ENCODE measurements at places on chromosomes 3 and 15. TPM values are rescaled to one million over a fixed set of nuclear protein-coding genes. Genes with fewer than 3 reads are reported as not detected.

DNA sequence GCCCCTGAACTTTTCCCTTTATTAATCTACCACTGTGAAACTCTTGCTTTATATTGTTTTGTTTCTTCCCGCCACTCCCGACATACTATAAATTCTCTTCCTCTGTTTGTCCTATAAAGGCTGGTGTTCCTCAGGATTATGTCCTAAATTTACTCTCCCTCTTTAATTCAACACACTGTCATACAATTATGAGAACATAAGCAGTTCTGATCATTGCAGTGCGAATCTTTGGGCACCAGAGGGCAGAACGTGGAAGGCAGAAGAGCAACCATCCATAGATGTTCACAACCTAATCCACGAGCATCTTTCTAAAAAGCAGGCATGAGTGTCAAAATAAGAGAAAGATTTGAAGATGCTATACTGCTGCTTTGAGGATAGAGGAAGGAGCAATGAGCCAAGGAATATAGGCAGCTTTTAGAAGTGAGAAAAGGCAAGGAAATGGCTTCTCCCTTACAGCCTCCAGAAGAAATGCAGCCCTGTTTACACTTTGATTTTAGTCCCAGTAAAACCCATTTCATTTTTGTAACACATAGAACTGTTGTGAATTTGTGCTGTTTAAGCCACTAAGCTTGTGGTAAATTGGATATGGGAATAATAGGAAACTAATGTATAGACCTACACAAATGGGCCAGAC is 179.4 kb downstream of the GBE1 start:
- DNase-seq, result peak; percentile 24

DNA sequence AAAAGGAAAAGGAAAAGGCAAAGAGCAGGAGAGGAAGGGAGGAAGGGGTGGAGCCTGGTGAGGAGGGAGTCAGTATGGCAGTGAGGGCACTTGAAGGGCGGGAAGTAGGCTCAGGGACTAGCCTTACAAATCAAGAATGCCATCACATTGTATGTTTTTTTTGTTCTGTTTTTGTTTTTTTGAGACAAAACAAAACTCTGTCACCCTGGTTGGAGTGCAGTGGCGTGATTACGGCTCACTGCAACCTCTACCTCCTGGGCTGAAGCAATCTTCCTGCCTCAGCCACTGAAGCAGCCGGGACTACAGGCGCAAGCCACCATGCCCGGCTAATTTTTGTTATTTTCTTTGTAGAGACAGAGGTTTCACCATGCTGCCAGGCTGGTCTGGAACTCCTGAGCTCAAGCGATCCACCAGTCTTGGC is 10.5 kb upstream of the PIK3CB start:
- no peak for DNase-seq

The MESP1 gene
- not detected for polyA plus RNA-seq

- DNase-seq, result no peak
Measured at GRCh38 chr15:25643120-25643519, 204.3 kb upstream of the UBE3A start.

- no peak for DNase-seq
Measured at GRCh38 chr3:182959474-182960350, 20.6 kb downstream of the DCUN1D1 start.

The SKOR1 gene
- polyA plus RNA-seq, result 0.02 TPM

The RSRC1 gene
- polyA plus RNA-seq, result 12.6 TPM

DNA sequence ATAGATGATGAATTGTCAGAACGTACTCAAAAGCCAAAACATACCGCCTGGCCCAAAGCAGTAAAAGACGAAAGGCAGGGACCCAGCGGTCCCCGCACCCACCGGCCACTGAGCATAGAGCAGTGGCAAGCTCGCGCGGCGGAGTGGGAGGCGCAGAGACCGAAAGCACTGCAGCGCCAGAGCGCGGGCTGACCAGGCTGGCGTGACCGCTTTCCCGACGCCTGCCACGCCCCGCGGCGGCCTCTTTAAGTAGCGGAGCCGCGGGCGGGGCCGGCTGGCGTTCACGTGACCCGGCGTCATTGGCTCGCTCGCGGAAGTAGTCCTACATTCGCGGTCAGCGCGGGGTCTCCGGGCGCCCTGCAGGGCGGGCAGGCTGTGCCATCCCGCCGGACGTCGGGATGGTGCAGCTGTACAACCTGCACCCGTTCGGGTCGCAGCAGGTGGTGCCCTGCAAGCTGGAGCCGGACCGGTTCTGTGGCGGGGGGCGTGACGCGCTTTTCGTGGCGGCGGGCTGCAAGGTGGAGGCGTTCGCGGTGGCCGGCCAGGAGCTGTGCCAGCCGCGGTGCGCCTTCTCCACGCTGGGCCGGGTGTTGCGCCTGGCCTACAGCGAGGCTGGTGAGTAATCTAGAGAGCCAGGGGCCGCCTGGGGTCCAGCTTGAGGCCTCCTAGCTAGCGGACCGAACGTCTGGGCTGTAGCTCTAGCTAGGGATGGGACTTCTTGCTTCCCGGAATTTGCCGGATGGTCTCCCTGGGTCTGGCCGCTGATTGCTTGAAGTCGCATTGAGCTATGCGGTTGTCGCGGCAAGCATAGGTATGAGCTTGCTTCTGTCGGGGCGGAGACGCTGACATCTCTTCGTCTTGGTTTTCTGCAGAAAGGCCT is at the start of gene HPS3:
Gene HPS3 (plus strand): TSS at position 313 of the 880 bp plus-strand sequence. CDS start 86 bp downstream, at position 399.
- peak; percentile 89 for DNase-seq

DNA sequence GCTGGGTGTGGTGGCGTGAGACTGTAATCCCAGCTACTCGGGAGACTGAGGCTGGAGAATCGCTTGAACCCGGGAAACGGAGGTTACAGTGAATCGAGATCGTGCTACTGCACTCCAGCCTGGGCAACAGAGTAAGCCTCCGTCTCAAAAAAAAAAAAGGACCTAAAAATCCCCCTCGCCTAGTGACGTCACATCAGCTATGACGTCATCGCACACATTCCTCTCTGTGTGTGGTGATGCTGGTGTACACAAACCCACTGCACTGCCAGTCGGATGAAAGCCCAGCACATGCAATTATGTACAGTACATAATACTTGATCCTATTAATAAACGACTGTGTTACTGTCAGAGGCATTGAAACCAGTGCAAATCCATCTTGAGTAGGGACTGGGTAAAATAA is 40.2 kb upstream of the SEC61A1 start:
- DNase-seq, result no peak

GRCh38 chr3:140157161-140157560 is 222.2 kb downstream of the CLSTN2 start:
- no peak for DNase-seq

GRCh38 chr3:19348941-19349564 is 200.7 kb downstream of the KCNH8 start:
- peak; percentile 21 for DNase-seq

GRCh38 chr3:51503007-51503406 is 3.2 kb upstream of the DCAF1 start:
- no peak for DNase-seq

DNA sequence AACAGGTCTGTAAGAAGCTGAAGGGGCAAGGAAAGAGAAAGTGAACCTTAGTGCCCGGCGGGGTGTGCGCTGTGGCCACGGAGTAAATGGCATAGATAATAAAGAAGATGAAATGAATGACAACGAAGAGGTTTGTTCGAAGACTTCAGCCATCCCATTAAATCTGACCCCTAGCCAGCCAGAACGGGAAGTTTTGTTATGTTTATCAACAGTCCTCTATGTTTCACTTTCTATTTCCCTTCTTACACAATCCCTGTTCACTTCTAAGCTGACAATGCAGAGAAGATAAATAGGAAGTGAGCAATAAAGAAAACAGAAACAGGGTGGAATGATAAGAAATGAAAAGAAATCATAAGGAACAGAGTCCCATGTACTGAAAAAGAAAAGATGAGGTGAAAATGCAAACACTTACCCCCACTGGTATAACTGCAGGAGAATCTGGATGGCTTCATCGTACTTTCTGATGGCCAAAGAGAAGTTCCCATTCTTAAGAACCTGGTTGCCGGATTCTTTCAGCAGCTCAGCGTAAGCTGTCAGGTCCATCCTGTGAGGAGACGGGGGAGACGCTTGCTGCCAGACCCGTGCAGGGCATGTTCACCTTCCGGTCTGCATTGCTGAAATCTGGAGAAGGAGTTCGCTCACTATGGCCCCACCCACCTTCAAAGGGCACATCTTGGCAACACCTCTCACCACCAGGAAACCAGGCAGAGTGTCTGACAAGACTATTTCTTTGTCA is 36.8 kb downstream of the TRANK1 start:
- peak; percentile 84 for DNase-seq

DNA sequence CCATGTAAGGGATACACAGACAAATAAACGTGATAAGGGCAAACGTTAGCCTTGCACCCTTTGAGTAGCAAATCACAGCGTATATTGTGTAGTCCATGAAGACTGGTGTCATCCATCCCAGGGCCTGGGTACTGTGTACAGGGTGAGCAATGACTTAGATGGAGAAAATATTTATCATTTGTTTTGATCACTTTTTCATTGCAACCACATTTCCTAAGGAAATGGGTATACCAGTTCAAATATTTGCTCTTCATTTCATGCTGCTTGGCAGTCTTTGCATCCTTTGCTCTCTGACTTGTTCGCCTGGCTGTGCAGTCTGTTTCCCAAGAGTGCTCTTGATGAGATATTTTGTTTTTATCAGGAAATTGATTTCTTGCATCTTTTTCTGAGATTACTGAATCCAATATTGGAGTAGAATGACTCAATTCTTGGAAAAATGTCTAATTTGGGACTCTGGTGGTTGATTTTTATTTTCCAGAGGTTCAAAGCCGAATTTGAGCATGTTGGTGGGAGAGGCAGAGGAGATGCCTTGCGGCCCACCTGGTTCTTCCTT is 424.6 kb upstream of the SEMA6D start:
- DNase-seq, result no peak

The LRCH3 gene
- polyA plus RNA-seq, result 70.9 TPM

The LMAN1L gene
- polyA plus RNA-seq, result not detected

- DNase-seq, result no peak
Measured at GRCh38 chr15:71290002-71290401, 174.7 kb downstream of the THSD4 start.

GRCh38 chr3:134918441-134918840 is 123.4 kb downstream of the EPHB1 start:
- DNase-seq, result no peak

The DUOX2 gene
- polyA plus RNA-seq, result not detected

The KBTBD12 gene
- not detected for polyA plus RNA-seq

The PEAK1 gene
- 61.0 TPM for polyA plus RNA-seq

- DNase-seq, result peak; percentile 52
Measured at GRCh38 chr3:104785947-104786346, 580.8 kb upstream of the ALCAM start.

- DNase-seq, result peak; percentile 27
Measured at GRCh38 chr15:92097474-92098178, 244.1 kb downstream of the SLCO3A1 start.

The BFSP2 gene
- polyA plus RNA-seq, result not detected

GRCh38 chr3:4358273-4358672 is 55.1 kb downstream of the SETMAR start:
- no peak for DNase-seq

- peak; percentile 97 for DNase-seq
Measured at GRCh38 chr3:23567917-23568316, 237.8 kb upstream of the UBE2E1 start.

- DNase-seq, result no peak
Measured at GRCh38 chr3:26825454-26825853, 202.9 kb downstream of the LRRC3B start.

GRCh38 chr3:99351122-99351521 is 287.3 kb upstream of the COL8A1 start:
- DNase-seq, result no peak

- no peak for DNase-seq
Measured at GRCh38 chr15:71581398-71581930, 228.9 kb upstream of the NR2E3 start.

GRCh38 chr3:178915365-178915764 is 156.2 kb downstream of the ZMAT3 start:
- DNase-seq, result no peak

The CCRL2 gene
- polyA plus RNA-seq, result 3.7 TPM

Measured in fibroblast of lung (primary cell).